ENCODE measurements at places on chromosomes 7 and 10. TPM values are rescaled to one million over a fixed set of nuclear protein-coding genes. Genes with fewer than 3 reads are reported as not detected.

Gene MMP21
- not detected for total RNA-seq

Gene JCAD
- not detected for total RNA-seq

Gene RBP4
- total RNA-seq, result not detected

Gene WNT8B
- total RNA-seq, result 0.47 TPM

Gene OR2A42
- not detected for total RNA-seq

Gene FAM237B
- total RNA-seq, result not detected

Gene ACTA2
- total RNA-seq, result 13.3 TPM

Gene WDFY4
- total RNA-seq, result 0.90 TPM

Gene HOXA9
- total RNA-seq, result not detected

Gene PPRC1
- total RNA-seq, result 68.6 TPM

Gene CARD11
- 103 TPM for total RNA-seq

Gene MAT1A
- not detected for total RNA-seq

Gene IDI2
- not detected for total RNA-seq

Gene CHST3
- 0.36 TPM for total RNA-seq

Gene CCL24
- total RNA-seq, result not detected

Gene SMARCD3
- 8.9 TPM for total RNA-seq

Gene PLAC9
- not detected for total RNA-seq

Gene DKK1
- total RNA-seq, result not detected

Gene TEX47
- not detected for total RNA-seq

Gene AKR1B15
- not detected for total RNA-seq

Gene AS3MT
- total RNA-seq, result not detected

Gene KEL
- total RNA-seq, result 0.45 TPM

Gene C10orf53
- total RNA-seq, result not detected

Gene NUTM2B
- total RNA-seq, result 0.83 TPM

Gene CDH23
- 2.4 TPM for total RNA-seq

Gene TMEM176B
- total RNA-seq, result not detected

Gene MKI67
- total RNA-seq, result 230 TPM

Gene FANK1
- 0.45 TPM for total RNA-seq

Gene CACNB2
- total RNA-seq, result not detected

Measured in activated CD8-positive, alpha-beta T cell treated with anti-CD3 and anti-CD28 coated beads for 36 hours (primary cell).